ENCODE measurements at places on chromosomes 2 and 18.

- DNase-seq, result no peak
Measured at GRCh38 chr2:18855027-18855426, 265.7 kb upstream of the NT5C1B start.

GRCh38 chr2:242043538-242044312 lies 174.2 kb downstream of the RTP5 start:
- DNase-seq, result no peak

DNA sequence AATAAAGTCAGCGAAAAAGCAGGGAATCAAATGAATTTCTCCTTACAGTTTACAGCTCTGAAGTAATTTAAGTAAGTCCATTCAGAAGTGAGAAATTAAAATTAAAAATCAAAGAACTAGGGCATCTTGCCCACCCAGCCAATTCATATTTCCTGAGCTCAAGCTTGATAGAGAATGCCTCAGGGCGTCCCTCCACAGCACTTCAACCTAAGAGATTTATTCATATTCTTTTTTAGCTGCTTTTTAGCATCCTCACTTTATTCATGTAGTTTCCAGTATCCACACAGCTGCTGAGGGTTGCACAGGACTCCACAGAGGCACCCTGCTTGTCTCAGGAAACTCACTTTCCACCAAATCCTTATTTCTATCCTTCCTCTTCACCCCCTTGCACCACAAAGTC lies 900.3 kb downstream of the BCL11A start:
- DNase-seq, result no peak

DNA sequence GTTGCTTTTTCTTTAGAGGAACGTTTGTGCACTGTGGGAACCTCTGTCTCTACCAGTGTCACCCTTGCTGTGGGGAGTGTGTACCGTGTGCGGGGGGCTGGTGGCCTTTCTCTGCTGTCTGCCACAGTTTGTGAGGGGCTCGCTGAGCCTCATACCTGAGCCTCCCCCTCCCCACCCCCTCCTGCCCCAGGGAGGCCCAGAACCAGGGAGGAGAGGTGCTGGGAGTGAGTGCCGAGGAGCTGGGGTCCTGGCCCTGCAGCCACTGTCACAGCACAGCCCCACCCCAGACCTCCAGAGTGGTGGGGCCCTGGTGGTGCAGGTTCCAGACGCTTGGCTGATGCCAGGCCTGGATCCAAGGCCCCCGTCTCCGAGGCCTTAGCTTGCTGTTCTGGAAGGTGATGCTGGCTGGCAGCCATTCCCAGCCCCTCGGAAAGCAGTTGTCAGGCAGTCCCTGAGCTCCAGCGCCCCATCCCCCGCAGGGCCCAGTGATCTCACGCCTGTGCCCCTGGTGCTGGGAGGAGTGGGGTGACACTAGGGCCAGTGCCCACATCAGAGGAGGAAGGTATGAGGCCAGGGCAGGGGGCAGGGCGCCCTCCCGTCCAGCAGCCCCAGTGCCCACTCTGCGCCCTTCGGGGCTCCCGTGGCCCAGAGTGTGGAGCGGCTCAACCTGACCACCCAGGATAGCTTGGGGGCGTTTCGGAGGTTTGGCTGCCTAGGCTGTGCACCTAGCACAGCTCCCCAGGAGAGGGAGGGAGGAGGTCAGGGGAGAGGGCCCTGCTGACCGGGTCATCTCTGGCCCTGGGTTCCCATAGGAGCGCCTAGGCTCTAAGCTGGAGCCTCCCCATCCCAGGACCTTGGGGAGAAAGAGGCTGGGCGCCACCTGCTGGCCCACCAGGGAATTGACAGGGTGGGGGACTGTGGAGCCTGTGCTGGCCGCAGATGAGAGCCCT lies 53.0 kb upstream of the ALPP start:
- no peak for DNase-seq

DNA sequence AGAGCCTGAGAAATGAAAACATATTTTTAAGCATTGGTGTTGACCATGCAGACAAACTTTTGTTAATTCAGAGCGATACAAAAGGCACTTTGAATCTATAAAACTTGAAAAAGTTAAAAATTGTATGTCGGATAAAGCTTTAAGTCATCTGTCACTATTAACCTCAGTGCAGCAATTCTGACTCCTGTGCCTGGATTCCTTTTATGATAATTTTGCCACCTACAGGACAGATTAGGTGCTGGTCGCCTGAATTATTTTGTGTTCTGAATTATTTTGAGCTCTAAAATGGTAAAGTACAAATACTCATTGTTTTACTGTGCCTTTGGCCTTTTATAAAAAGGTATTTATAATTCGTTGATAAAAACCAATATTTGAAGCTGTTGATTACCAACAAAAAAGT lies 19.4 kb upstream of the RNF138 start:
- DNase-seq, result no peak

DNA sequence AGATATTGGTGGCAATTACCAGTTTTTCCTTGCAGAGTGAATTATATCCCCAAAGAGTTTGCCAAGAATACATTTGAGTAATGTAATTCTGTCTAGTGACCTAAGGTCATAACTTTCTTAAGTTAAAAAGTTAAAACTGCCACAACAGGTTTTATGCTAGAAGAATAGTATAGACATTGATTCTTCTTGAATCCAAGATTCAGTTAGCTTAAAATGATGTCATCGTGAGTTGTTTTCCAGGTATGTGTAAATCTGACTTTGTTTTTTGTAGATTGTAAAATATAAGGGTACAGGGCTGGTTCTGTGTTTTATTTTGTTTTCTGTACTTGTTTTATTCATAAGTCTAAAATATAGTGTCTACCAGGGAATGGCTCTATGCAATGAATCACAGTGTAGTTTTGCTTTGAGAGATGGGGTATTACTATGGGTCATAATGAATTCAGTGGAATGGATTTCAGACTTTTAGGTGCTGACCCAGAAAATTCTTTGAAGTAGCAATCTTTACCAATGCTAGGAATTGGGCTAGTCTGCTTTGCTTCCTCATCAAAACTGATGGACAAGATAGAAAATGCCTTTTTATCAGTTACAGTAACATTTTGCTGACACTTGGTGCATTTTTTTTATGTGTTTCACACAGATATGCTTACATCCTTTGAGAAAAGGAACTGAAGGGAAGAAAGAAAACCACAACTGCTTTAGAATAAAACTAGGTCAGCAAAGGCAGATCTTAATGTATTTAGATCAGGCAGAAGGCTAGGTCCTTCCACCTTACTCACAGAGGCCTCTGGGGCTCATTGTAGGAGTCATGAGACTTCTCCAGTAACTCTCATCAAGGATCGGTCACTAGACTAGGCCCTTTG lies 20.8 kb upstream of the MGAT5 start:
- DNase-seq, result no peak

GRCh38 chr18:26821181-26821580 lies 44.3 kb downstream of the AQP4 start:
- no peak for DNase-seq

DNA sequence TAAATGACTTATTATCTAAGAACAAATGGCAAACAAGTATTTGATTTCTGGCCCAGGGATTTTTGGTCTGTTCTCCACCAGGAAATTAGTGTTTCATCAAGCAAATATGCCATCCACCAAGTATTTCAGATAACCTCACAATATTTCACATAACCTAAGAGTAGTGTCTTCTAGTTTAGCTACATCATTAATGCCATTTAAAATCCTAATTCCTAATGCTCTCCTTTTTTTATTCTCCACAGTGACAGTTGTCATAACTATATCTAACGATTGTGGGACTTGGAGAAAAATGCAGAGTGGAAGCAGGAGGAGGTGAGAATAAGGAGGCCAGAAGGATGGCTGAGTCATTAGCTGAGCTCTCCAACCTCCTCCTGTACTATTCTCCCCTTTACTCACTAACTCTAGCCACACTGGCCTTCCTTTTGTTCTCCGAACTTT lies 58.5 kb upstream of the CTLA4 start:
- DNase-seq, result no peak

- DNase-seq, result no peak
Measured at GRCh38 chr2:239365782-239366435, 34.9 kb downstream of the HDAC4 start.

GRCh38 chr2:129620411-129620810 lies 359.1 kb upstream of the RAB6C start:
- DNase-seq, result no peak

- no peak for DNase-seq
Measured at GRCh38 chr18:50410008-50410407, 35.2 kb downstream of the SKA1 start.

Data from stimulated activated CD8-positive, alpha-beta memory T cell treated with anti-CD3 and anti-CD28 coated beads, Interleukin-15, amount 100 ng/mL, for 4 hours (primary cell).